LNCaP clone FGC (cell line): ENCODE measurements at places on chromosomes 5 and 9.

GRCh38 chr9:128910906-128911305 lies 9.9 kb upstream of the PHYHD1 start:
- DNase-seq, result no peak

GRCh38 chr9:114493521-114494184 lies 11.6 kb downstream of the WHRN start:
- no peak for DNase-seq

GRCh38 chr5:118862596-118862995 lies 125.8 kb downstream of the DTWD2 start:
- DNase-seq, result no peak

DNA sequence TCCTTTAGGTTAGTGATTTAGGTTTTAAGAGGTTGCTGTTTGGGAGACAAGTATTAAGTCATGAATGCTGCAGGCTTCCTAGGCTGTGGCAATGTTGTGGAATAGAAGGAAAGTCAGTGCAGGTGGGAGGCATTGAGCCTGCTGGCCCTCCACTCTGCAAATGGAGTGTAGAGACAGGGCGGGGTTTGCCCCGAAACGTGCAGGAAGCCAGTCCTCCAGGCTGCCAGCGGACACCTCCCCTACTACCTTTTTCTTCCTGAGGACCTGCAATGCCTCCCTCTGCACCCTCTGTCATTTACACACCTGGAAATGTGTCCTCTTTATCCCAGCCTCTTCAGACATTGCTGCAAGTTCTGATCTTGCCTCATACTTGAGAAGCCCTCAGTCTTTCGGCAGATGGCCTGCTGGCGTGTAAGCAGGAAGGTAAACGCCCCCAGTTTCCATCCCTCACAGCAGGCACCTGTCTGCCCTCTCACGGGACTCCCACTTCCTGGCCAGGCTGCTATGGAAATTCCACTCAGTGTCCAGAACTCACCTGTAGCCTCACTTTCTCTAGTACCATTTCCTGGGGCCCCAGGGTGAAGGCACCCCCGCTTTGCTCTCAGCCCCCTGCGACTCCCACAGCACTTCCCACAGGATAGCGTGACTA lies 81.6 kb upstream of the BOD1 start:
- no peak for DNase-seq

DNA sequence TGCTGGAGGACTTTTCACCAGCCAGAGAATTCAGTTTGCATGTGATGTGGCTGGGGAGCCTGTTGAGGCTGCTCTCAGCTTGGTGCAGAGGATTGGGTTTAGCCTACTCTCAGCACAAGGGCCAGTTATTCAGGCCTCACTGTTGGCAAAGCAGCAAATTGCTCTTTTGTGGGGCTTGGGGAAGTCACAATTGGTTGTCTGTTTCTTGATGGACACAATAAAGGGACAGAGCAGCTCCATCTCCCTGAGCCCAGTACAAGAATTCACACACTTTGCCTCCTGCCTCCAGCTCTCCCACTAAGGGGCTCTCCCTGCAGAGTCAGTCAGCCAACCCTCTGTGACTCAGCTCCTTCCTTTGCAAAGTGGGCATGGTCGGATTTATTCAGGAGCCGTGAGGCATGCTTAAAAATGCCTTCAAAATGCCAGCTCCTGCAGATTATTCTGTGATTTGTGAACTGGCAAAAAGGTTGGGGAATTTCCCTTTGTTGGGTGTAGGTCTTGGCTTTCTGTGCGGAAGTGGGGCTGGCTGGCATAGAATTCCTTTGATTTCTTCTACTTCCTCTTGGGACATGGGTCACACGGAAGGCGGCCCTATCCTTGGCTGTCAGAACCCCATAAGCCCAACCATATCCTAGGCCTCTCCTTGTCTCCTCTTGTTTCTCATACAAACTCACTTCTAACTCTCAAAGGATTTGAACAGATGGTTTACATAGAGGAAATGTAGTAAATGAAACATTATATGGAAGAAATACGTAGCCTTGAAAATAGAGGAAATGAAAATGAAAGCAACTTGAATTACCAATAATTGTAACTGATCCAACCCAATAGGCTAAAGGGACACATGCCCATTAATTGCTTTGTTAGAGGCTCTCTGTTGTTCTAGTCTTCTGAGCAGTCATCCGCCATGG lies 118.7 kb upstream of the CD180 start:
- no peak for DNase-seq

DNA sequence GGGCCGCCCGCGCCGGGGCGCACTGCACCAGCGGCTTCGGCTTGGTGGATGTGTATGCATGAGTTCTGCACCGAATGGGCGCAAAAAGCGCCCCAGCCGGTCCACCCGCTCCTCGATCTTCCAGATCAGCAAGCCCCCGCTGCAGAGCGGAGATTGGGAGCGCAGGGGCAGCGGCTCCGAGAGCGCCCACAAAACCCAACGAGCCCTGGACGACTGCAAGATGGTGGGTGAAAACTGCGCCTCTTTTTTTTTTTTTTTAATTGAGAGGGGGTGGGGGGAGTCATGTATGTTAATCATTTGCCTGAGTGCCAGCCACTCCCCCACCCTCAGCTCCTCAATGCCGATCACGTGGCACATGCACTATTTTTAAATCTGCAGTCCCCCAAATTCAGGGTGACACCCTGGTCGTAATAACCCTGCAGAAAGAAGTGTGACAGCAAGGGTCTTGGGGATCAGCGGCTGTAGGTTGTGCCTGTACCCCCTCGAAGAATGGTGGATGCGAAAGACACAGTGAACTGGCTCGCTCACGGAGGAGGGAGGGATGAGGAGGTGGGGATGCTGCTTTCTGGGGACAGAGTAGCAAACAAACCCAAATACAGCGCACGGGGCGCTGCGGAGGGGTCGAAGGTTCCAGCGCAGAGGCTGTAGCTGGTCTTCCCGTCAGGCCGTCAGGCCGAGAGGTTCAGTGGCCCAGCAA lies 900 bp downstream of the RGS7BP start:
- DNase-seq, result no peak

DNA sequence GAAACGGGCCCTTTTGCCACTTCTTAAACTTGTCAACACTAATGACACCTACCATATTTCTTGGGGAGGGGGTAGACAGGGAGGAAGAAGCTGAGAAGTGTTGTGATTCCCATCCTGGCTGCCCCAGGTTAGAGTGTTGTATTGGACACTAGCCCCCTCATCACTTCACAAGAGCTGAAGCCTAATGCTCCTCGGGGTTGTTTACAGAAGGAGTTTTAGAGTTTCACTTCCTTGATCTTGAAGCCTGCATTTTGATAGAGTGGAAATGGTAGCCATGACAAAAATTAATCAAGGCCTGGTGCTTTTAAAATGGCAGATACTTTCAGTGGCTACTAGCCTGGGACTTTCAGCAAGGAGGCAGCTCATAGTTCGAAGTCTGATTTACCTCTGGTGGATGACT lies 11.0 kb upstream of the FAM120AOS start:
- no peak for DNase-seq

GRCh38 chr5:72417333-72418062 lies 89.7 kb downstream of the ZNF366 start:
- DNase-seq, result no peak

DNA sequence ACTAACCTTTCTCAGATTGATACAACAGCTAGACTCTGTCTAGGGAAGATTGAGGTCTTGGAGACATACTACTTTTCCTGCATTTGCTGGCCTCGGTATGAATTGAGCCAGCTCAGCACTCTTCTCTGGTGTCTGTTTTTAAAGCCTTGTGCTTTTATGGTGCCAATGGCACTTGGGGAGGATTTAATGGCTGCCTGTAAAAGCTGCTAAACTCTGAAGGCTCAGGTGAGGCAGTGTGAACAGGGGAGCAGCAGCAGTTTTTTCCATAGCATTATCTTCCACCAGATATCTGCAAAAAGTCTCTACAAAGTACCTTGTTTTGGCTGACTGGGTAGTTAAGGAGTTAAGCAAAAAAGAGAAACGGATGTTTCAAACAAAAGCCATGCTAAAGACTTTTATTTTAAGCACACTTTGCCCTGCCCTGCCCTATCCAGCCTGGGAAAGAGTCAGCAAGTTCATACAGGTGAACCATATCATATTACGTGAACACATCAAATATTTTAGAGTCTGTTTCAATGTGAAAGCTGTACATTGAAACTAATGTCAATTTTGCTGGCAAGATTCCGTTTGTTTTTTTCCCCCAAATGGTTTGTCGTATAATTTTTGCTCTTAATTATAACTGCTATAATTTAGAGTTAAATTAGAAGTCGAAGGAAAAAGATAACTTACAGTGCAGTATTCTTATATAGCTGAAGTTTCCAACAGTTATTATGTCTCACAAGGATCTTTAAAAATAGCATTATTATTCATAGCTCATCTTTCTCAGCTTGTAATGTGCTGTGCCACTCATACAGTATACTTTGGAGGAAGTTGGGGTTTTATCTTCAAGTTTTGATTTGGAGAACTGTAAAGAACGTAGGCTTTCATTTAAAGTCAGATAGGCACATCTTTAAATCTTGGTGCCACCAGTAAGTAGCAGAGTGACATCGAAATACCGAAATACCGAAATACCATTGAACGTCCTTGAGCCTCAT lies 424.1 kb upstream of the CD180 start:
- DNase-seq, result no peak

DNA sequence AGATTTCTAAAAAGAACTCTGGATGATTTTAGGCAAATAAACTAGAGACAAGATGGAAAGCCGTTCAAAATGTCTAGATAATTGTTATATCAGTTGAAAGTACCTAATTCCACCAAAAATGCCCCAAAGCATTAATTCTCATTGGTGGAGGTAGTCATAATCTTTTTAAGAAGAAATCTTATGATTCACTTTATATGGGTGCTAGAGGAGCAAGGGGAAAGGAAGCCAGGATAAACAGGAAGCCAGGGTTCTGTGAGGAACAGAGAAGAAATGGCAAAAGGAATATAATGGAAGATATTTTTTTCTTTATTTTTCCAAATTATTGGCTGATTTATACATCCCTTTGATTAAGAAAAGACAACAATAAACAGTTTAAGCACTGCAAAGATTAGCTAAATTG lies 7.8 kb downstream of the YIPF5 start:
- no peak for DNase-seq

- DNase-seq, result no peak
These were observed 92.9 kb downstream of the DRD1 start for GRCh38 chr5:175351126-175351525.

DNA sequence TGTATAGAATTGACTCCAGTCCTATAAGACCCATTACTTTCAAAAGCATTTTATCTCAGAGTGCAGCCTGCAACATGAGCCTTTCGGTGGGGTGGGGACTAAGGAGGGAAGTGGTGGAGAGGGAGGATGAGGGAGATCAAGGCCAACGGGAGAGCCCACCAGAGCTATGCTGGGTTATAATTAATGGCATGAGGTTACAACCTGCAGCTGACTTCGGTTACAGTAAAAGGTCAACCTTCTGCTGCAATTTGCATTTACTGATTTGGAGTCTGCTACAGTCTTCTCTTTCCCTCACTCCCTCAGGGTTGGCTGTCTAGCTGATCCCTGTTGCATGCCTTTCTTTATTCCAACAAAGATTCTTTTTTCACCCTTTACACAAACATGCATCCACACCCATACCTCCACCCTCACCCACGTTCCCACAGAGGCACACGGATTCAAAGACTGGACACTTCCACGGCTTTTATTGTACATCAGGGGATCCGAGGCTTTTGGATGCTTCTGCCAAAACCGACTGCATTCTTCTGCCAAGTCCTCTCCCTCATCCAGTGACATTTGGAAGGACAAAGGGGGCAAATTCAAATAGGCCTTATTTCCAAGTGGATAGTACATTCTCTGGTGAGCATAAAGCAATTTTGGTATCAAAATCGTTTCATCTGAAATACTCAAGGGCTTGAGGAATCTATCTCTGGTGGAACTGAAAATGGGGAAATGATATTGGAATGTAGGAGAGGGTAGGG lies 381.2 kb downstream of the NFIB start:
- no peak for DNase-seq

- no peak for DNase-seq
These were observed 823.6 kb upstream of the ARRDC3 start for GRCh38 chr5:92206681-92207080.

DNA sequence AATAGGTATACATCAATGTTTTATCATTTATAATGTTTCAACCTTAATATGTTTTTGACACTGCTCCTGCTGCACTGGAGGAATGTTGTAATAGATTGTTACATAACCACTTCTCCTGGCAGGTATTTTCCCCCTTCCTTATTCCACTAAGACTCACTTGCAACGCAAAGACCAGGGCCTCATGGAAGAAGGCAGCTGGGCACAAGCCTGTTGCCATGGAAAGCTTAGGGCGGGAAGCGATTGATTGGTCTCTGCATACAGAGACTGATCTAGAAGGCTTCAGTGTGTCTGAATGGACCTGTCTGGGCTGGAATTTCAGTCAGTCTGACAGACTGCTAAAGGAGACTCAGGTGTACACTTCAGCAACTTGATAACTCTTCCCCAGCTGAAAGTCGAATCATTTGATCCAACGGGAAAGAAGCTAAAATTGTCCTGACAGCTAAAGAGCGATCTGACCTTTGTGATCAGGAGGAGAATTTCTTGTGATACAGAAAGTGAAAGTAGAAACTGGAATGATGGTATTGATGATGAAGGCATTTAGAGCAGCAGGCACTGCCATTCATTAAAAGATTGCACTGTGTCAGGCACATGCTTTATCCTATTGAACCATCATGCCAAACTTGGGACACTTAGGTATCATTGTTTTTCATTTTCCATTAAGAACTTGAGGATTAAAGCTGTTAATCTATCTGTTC lies 65.1 kb downstream of the GRIA1 start:
- no peak for DNase-seq

DNA sequence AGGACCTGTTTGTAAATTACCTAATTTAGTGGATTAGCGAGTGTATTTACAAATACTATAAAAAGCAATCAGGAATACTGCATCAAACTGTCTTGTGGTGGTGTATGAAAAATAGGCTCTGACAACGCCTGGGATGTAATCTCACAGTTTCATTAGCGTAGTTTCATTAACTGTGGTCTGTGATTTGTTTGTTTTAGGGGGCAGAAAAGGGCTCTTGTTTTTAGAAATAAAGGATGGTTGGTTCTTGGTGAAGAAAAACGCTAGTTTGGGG lies 1.4 kb downstream of the SLC44A1 start:
- no peak for DNase-seq

- DNase-seq, result no peak
These were observed 82.8 kb upstream of the SPATA31C2 start for GRCh38 chr9:88221105-88221504.

- DNase-seq, result no peak
These were observed 8.3 kb upstream of the XPA start for GRCh38 chr9:97705354-97705950.

DNA sequence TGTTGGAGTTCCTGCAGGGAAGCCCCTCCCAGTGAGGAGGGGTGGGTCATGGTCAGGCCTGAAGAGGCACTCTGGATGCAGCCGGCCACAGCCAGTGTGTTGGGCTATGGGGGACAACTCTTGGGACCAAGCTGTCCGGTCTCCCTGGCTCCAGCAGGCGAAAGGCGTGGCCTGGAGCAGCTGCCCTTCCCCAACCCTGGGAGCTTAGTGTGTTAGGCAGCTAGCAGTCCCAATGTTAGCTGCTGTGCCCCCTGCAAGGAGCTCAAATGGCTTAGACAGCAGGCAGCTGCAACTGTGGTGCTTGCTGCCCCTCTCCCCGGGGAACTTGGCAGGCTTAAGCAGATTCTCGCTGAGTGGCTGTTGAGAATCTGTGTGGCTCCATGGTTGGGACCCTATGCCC lies 67.5 kb upstream of the ACTBL2 start:
- no peak for DNase-seq
